ENCODE measurements at places on chromosomes 16 and 17. TPM values are rescaled to one million over a fixed set of nuclear protein-coding genes. Genes with fewer than 3 reads are reported as not detected.

DNA sequence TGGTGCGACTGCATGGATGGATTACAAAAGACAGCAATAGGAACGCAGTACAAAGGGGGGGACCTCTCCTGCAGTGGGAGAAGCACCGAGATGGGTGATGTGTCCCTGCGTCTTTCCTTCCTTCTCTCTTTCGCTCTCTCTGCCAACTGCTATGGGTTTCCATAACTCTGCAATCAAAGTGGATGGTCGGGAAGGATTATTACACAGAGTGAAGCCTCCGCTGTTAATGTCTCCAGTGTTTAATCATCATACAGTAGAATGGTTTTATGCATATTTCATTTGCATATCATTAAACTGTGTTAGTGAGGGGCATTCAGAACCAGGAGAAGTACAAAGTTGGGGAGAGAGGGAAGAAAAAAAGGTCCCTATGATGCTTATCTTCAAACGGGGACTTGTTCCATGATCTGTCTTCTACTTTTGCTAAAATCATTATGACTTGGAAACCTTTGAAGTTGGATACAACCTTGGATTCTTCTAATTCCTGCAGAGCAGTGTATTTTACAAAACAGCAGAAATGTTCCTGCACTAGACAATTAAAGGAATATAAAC, 255.9 kb upstream of the PMFBP1 start:
- no peak for DNase-seq

The DNAH3 gene
- not detected for total RNA-seq

- DNase-seq: peak; percentile 86
Observed at GRCh38 chr16:69924777-69925191, 26.4 kb upstream of the CLEC18A start.

DNA sequence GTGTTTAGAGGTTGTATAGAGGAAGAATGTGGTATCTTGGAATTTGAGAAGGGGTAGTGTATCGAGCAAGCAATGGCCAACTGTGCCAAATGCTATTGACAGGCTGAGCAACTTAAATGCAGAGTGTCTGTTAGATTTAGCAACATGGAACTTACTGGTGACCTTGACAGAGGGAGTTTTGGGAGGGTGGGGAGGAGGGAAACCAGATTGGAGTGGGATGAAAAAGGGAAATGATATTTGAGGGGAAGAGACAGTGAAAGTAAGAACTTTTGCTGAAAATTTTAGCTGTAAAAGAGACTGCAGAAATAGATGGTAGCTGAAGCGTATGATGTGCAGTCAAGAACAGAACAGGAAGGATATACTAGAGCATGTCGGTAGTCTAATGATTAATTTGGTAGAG, 1.1 kb downstream of the LRRC36 start:
- no peak for DNase-seq
